ENCODE measurements at places on chromosomes 16 and 17. TPM values are rescaled to one million over a fixed set of nuclear protein-coding genes. Genes with fewer than 3 reads are reported as not detected.

PAGR1 gene
- 20.3 TPM for total RNA-seq

TSPAN10 gene
- total RNA-seq, result 0.17 TPM

PDILT gene
- not detected for total RNA-seq

G6PC1 gene
- not detected for total RNA-seq

DNA sequence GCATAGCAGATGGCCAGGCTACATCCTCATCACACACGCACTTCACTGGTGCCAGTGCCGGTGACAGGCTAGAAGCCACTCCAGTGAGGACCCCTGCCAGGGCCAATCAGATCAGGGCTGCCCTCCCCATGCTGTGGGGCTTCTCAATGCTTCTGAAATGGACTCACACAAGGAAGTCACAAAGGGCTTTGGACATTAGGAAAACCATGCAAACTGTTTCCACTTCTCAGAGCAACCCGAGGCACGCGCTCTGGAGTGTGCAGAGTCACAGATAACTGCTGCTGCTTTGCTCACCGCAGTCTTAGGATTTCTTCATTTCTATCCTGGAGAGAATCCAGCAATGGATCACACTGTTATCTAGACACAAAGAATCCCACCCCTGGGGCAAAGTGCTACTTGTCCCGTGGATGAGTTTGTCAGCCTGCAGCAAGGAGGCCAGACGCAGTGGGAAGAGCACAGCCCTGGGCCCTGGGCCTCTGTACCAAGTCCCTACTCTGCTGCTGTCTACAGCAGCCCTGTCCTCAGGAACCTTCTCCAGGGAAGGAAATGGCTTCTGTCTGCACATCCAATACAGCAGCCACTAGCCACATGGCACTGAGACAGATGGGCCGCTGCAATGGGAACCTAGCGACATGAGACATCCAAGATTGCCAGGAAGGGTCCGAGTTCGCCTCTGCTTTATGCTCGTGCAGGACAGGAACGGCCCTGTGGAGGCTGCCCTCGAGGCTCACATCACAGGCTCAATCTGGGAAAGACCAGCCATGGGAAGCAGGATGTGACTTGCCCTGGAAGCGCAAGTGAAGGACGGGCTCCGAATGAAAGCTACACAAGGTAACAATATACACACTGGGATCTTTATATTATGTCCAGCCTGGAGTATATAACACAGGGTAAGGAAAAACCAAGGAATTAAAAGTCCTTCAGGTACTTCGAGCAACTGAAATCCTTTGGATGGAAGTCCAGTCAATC is 169.3 kb downstream of the ZFHX3 start:
- no peak for DNase-seq

DNA sequence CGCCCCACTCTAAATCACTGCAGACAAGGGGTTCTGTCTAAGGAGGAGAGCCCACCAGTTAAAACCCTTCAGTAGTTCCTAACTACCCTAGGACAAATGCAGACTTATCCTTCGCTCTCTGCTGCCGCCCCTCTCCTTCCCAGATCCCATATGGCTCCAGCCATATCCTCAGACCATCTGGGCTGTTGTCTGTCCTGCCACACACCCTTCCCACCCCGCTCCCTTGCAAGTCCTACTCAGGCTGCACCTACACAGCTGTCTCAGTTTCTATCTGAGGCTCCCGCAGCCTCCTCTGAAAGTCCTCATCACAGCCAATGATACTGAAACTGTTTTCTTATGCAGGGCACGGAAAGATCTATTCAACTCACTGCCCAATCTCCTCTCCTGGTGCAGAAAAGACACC is 720 bp upstream of the BCKDK start:
- no peak for DNase-seq

CA7 gene
- total RNA-seq, result not detected

DNA sequence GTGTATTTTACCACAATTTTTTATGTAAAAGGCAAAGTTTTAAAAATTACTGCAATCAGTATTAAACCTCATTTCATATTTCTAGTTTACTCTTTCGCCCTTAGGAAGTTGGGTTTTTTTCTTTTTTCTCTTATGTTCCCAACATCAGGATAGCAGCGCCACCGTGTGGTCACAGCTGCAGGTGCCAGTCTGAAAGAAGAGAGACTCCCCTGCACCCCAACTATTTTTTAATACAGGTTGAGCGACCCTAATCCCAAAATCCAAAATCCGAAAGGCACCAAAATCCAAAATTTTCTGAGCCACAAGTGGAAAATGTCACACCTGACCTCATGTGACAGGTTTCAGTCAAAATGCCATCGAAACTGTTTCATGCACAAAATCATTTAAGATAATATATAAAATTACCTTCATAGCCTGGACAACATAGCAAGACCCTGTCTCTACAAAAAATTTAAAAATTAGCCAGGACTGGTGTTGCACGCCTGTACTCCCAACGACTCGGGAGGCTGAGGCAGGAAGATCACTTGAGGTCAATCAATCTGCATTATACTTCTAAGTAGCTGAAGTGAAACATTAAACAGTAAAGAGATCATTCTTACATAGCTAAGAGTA is 21.8 kb upstream of the ASGR2 start:
- DNase-seq, result peak; percentile 72

GRCh38 chr17:65121916-65122806 is 15.0 kb upstream of the RGS9 start:
- DNase-seq, result no peak

DNA sequence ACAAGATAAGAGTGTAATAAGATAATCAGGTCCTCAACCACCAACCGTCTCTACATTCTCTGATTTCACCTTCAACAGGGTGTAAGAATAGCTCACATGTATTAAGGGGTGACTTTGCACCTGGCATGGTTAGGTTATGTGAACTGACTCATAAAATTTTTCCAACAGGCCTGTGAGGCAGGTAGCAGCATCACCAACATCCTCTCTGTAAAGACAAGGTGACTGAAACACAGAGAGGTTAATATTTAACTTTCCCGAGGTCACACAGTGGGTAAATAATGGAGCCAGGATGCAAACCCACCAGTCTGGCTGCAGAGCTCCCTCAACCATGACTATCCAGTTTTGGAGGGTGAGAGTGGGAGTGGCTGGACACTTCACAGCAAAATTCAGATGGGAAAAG is 317.2 kb downstream of the C16orf95 start:
- DNase-seq, result no peak

TRPV3 gene
- 0.56 TPM for total RNA-seq

SHCBP1 gene
- total RNA-seq, result 1.1 TPM

CEP95 gene
- 256 TPM for total RNA-seq

DNA sequence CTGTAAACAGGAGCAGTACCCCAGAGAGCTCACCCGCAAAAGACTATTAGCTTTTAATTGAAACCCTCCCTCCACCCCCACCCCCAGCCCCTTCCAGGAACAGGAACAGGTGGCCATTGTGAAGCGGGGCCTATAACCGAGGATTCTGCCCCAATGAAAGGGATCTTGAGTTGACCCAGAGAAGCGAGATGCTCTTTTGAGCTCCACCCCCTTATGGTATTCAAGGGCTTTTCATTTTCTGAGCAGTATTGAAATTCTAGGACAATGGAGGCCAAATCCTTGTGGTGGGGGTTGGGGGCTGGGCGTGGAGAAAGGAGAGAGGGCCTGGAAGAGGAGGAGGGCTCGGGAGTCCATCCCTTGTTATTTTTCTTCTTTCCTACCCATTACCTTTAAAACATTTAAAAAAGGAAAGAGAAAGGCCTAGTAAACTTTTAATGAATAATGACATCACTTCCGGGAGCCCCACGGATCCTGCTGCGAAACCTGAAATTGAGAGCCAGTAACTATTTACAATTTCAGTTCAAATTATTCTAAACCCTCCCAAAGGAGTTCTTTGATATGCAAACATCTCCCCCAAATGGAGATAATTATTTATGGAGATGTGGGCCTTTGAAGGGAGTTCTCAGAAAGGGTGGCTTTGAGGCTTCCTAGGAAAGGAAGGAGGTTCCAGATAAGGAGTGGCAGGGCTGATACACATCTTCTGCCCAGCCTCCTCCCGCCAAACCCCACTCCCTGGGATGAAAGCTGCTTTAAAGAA is 30.5 kb downstream of the HS3ST3B1 start:
- DNase-seq, result no peak

DNA sequence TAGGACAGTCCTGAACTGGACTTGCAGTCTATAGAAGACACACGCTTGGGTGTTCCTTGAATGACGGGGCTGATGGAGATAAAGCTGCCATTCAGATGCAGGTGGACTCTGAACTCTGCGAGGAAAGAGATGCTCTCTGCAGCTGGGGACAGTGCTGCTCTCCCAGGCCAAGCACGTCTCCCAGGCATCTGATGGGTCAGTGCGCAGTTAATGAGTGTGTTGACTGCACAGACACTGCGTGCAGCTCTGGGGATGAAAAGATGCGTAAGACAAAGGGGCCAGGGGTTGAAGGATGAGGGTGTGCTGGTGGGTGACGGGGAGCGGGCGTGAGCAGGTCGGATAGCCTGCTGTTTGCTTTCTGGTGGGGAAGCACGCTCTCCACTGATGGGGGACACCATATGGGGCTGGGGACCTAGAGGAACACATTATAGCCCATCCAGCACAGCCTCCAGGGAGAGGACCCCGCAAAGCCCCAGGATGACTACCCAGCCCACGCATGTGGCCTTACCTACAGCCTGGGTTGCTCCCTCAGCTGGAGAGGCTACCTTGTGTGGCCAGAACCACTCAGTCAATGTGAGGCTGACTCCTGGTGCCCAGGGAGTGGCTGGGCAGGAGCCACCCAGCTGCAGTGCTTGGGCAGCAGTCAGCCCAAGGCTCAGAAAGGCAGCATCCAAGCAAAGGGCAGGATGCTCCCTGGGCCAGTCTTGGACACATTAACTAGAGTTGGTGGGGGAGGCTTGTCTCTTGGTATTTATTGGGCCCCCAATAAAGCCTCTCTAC is 246.3 kb downstream of the RBFOX3 start:
- no peak for DNase-seq

DNA sequence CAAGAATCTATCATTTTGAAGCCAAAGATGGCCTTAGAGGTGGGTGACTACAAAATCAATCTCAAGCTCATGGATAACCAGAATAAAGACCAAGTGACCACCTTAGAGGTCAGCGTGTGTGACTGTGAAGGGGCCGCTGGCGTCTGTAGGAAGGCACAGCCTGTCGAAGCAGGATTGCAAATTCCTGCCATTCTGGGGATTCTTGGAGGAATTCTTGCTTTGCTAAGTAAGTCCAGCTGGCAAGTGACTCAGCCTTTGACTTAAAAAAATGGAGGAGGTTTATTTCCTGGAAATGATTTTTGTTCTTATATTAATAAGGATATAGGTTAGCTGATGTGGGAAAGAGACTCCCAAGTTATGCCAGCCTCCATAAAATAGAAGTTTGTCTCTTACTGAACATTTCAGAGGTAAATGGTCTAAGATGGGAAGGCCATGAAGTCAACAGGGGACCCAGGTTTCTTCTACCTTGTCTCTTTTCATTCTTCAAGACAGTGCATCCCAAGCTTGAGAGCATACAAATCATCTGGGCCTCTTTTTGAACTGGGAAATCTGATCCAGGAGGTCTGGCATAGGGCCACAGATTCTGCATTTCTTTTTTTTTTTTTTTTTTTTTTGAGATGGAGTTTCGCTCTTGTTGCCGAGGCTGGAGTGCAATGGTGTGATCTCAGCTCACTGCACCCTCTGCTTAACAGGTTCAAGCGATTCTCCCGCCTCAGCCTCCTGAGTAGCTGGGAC is 19.8 kb upstream of the TANGO6 start:
- DNase-seq, result no peak

- DNase-seq, result no peak
Observed at GRCh38 chr16:85333337-85333736, 221.1 kb upstream of the CIBAR2 start.

DNA sequence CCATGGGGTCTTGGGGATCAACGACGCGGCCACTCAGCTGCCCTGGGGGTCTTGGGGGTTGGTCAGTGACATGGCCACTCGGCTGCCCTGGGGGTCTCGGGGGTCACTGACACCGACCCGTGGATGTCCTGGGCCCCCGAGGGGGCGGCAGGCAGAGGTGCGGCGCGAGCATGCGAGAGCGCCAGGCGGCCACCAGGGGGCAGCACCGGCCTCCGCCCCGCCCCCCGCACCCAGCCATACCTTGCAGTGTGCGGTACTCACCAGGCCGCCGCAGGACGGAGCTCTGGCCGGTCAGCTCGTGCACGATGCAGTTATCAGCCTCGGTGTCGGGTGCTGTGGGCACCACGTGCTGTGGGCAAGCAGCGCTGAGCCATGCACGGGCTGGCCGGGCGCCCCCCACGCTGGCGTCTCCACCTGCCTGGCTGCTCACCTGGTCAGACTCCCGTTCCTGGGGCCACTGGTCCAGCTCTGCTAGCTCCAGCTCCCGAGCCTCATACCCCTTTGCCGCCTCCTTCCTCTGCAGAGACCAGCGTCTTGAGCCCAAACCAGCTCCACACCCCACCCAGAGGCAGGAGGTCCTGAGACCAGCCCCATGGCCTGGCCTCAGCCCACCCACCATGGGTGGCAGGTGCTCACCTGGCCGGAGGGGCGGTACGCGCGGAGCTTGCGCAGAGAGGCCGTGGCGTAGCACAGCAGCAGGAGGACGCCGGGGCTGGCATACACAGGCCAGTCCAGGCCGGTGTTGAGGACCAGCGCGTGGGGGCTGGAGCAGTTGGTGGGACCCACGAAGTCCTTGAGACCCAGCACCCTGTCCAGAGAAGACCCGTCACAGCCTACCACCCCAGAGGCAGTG is 31.2 kb downstream of the CTU2 start:
- DNase-seq, result peak; percentile 62

DNA sequence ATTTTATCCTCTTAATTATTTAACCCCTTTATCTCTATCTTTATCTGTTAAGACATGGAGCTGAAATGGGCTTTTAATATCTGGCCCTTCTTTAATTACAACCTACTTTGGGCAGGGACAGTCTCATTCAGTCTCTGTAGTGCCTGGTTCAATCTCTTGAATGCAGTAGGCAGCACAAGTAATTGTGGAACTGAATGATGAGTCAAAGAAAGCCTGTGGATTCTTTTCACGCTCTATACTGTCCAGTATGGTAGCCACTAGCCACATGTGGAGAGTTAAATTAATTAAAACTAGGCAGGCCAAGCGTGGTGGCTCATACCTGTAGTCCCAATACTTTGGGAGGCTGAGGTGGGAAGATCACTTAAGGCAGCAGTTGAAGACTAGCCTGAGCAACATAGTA is 9.3 kb downstream of the BPTF start:
- no peak for DNase-seq

DNA sequence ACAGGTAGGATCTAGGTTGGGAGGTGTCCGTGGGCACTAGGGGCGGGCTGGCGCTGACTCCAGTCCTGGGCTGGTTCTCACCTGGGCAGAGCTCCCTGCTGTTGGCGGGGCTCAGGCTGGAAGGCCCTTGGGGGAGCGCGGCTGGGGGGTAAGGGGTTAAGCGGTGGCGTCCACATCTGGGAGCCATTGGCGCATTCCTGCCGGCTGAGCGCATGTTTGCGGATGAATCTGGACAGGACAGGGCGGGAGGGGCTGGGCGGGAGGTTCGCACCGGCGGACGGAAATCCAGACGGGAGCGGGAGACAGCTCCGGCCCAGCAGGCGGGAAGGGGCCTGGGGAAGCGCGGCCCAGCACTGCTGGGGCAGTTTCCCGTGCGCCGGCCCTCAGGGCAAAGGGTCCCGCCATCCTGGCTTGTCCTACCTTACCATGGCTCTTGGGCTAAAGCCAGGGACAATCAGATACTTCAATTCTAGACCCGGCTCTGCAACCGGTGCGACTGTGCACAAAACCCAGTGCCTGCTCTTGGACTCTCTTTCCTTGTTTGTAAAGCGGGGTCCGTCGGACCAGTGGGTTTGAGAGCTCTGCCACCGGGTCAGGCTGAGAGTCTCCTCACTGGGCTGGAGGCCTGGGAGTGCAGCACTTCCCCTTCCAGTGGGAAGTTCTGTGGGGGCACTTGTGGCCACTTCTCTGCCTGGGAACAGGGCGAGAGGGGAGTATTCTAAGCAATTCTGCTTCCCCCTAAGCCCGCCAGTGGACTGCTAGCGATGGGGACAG is 7.8 kb downstream of the RARA start:
- no peak for DNase-seq
